CD4-positive, alpha-beta T cell treated with Interleukin-4 for 1 hour (primary cell): ENCODE measurements at places on chromosomes 3 and 15.

DNA sequence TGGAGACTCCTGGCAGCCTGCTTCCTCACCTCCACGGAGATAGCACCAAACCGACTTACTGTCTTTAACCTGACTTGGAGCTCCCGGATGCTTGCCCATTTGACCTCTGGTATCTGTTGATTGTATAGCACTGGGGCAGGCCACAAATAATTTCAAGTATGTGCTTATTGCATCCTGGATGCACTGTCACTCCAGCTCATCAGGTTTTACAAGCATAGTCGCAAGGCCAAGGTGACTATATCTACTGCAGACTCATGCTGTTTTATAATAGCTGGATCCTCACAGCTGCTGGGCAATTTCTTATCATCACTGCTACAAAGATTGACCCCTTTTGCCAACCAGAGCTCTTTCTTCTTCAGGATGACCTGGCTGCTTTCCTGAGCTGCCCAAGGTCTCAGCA is 45.6 kb downstream of the PEX5L start:
- no peak for DNase-seq

DNA sequence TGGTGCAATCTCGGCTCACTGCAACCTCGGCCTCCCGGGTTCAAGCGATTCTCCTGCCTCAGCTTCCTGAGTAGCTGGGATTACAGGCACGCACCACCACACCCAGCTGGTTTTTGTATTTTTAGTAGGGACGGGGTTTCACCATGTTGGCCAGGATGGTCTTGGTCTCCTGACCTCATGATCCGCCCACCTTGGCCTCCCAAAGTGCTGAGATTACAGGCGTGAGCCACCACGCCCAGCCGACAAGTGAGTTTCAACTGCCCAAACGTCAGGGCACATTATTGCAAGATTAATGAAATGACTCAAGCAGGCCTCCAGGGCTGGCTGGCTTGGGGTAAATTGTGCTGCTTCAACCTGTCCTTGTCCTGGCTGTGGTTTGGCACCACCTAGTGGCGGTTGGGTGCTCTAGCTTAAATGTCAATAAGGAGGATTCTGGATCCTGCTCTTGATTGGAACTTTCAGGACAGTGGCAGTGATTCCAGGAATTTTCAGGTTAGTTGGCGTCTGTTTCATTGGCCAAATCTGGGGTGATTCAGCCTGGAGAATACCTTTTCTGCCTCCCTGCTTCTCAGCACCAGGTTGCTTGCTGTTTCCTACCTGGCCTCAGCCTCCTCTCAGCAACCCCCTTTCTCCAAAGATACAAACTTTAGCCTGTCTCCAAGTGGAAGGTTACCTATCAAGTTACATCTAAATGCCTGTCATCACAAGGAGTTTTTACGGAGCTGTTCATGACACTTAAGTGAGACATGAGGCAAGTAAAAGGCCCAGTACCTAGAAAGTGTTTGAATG is 32.4 kb upstream of the SACM1L start:
- DNase-seq: peak; percentile 83

- DNase-seq: no peak
Observed at GRCh38 chr15:98063315-98063714, 102.8 kb downstream of the ARRDC4 start.

- no peak for DNase-seq
Observed at GRCh38 chr3:197490098-197491058, 65.4 kb downstream of the BDH1 start.

DNA sequence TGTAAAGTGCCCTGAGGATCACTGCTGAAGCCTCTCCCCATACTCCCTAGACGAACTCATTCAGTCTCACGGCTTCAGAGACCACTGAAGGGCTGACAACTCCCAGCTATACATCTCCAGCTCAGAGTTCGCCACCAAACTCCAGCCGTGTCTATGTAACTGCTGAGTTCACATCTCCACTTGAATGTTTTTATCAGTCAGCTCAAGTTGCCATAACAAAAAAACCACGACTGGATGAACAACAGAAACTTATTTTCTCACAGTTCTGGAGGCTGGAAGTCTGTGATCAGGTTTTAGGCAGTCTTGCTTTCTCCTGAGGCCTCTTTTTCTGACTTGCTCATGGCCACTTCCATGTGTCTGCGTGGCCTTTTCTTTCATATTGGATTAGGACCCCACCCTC is 223.0 kb upstream of the LRRFIP2 start:
- DNase-seq: no peak

- DNase-seq: no peak
Observed at GRCh38 chr3:153244961-153245360, 82.9 kb downstream of the RAP2B start.

DNA sequence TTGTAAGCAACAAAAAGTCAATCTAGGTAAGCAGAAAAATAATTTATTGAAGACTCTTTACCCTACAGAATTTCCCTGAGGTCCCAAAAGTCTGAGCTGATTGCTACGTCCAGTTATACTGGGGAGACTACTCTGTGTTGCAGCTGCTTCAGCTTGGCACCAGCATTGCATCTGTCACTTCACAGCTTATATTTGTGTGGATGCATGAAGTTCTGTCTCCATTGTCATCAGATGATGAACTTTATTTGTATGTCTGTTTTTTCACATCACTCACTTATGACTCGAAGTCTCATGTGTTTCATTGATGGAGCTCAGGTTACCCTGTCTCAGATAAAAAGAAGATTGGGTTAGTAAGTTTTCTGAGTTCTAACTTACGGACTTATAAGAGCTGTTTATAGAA is 75.3 kb upstream of the LRRFIP2 start:
- DNase-seq: no peak

DNA sequence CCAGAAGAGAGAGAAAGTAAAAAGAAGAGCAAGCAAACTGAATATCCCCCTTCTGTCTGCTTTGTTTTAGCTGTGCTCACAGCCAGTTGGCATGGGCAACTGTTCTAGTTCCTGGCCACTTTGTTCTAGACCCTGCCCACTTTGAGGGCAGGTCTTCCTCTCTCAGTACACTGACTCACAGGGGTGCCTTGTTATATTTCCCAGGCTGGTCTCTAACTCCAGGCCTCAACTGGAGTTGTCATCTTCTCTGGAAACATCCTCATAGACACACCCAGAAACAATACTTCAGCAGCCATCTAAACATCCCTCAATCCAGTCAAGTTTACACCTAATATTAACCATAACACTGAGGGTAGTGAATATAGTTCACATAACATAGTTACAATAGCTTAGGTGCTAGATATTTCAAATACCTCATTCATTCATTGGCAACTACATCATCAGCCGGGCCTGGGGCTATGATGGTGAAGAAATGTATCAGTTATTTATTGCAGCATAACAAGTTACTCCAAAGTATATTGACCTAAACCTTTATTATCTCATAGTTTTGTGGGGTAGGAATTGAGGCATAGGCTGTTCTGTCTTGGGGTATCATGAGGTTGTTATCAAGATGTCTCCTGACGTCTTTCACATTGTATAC is 106.0 kb downstream of the UBE2E2 start:
- DNase-seq: no peak
